ENCODE measurements at places on chromosomes 3 and 15.

GRCh38 chr15:77028451-77029165 is 33.7 kb downstream of the PSTPIP1 start:
- no peak for DNase-seq

GRCh38 chr15:89371228-89372044 is 36.8 kb upstream of the POLG start:
- DNase-seq = no peak

- DNase-seq = peak; percentile 77
Measured at GRCh38 chr3:71130471-71131374, 452.8 kb downstream of the FOXP1 start.

GRCh38 chr3:178195824-178196223 is 340.4 kb upstream of the KCNMB2 start:
- DNase-seq = no peak

- DNase-seq = no peak
Measured at GRCh38 chr3:39295184-39295775, 15.4 kb upstream of the CX3CR1 start.

- DNase-seq = no peak
Measured at GRCh38 chr3:114406286-114406685, 112.5 kb downstream of the TIGIT start.

GRCh38 chr3:150682279-150682678 is 21.4 kb downstream of the ERICH6 start:
- no peak for DNase-seq

DNA sequence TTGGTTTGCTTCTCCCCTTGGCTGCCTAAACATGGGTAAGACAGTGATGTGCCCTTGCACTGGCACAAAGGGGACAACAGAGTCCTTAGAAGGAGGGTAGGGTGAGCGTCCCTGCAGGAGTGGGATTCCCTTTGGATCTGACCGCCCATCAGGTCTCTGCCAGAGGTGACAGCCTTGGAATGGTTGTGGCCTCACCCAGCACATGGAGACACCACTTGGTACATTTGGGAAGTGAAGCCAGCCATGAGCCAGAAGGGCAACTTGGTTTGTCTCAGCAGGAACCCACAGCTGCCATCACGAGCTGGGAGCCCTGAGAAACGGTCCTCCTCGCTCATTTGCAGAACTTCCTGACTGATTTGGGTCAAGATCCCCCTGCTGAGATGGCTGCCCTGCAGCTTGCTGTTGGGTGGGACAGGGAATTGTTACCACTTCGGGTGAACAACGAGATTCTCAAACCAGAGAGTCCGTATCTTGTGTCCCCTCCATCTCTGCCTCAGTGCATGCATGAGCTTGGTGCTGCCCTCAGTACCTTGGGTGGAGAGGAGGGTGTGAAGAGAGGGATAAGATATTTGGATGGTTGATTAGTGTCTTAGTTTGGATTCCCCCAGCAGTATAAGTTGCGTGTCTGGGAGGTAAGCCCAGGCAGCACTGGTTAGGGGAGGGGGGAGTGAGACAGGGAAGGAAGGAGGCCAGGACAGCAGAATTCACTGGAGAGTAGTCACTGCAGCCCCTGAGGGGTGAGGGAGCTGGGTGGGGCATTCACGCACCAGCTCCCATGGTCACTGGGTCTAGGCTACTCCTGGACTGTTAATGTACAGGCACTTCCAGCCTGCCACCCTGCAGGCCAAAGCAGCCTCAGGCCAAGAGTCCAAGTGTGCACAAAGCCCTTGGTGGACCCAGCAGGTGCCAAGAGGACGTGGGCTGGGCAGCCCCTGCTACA is 168.8 kb upstream of the TOPAZ1 start:
- DNase-seq = no peak

DNA sequence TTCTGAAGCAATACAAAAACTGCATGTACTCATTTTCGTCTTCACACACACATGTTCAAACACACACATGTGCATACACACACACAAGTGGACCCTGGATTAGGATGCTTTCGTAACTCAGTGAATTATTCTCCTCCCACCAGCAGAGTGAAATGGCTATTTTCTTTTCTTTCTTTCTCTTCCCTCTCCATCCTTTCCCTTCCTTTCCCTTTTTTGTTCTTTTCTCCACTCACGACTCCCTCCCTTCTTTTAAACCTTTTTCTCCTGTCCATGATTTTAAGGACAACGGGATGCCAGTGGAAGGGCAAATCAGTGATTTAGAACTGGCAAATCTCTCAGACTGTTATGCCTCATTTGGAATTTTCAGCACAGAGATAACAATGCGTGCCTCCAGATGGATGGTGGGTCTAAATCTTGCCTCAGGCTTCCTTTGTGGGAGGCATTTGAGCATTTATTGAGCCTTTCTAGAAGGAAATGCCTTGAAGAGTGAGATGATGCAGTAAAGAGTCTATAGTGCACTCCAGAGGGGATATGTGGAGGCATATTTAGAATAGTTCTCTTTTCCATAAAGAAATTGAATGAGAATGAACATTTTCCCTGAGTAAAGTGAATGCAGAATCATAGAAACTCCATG is 130.4 kb upstream of the SLC7A14 start:
- no peak for DNase-seq

DNA sequence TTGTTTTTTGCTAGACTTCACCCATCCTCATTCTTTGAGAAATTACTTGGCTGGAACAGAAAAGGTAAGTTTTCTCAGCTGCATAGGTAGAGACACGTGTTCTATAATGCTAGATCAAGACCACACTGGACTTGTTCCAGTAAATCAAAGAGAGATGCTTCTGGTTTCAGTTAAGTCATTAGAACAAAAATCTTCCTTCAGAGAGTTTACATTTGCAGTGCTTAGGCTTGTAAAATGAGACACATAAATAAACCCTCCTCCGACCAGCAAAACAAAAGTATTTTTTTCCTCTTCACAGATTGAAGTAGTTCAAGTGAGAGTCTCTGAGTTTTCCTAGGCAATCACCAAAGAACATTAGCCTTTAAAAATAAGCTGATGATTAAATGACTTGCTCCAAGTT is 87.3 kb upstream of the PROK2 start:
- no peak for DNase-seq

- DNase-seq = no peak
Measured at GRCh38 chr15:70008697-70009290, 88.9 kb downstream of the TLE3 start.

GRCh38 chr15:40247406-40247971 is 8.6 kb downstream of the PAK6 start:
- no peak for DNase-seq

- no peak for DNase-seq
Measured at GRCh38 chr3:14278799-14279625, 100.4 kb downstream of the LSM3 start.

DNA sequence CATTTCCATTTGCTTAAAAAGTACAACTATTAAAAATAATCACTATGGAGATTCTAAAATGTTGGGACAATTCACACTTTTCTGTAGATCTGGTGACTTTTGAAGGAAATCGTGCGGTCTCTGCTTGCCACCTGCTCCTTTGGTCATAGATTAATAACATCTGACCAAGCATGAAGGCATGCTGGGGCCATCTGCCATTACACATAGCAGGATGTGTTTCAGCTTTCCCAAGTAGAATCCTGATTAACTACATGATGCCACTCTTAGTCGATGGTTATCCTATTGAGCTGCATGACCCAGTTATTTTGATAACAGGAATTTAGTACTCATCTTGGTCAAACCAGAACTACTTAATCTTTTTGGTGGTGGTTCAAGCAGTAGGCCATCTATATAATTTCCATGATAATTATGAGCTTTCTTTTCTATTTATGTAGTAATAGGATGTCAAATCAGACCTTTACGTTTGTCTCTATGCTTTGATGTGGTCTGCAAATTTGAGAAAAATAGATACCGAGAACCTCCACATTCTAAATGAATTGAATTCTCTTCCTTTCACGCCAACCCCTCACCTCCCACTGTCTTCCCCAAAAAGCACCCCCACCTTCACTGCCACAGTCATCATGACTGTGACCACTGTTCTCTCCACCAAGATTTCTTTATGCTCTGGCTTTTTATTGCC is 158.1 kb downstream of the DIPK2A start:
- no peak for DNase-seq

DNA sequence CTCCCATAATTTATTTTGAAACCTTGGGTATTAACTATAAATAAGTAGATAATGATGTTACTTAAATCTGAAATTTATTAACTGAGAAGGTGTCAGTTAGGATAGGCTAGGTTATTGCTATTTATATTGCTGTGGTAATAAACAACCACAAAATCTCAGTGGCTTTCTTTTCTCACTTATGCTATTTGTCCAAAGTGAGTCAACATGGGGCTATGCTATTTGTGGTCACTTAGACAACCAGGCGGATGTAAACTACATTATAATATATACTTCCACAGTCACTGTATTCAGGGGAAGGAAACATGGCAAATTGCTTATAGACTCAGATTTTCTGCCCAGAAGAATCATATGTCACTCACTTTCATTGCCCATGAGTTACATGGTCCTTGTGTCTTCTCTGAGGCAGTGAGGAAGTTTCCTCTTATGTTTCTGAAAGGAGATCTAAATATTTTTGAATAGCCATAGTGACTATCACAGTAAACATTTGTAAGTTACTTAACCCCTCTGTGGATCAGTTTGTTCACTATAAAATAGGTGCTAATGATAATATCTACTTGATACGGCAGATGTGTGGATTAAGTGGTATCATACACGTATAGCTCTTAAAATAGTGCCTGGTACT is 19.8 kb downstream of the HMG20A start:
- DNase-seq = no peak

DNA sequence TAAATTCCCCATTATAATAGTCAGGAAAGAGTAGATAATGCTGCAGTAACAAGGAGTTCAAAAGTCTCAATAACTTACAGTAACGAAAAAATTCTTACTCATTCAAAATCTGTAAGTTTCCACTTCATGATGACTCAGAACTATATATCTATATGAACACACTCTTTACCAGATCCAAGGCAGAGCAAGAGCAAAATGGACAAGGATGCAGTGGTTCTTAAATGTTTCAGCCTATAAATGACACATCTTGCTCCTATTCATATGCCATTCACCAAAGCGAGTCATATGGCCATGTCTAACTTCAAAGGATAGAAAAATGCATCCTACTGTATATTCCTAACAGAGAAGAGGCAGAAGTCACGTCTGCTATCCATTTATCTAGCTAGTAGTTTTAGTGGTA is 787.7 kb downstream of the NAALADL2 start:
- DNase-seq = no peak

GRCh38 chr15:67416891-67417290 is 104.0 kb upstream of the C15orf61 start:
- no peak for DNase-seq

DNA sequence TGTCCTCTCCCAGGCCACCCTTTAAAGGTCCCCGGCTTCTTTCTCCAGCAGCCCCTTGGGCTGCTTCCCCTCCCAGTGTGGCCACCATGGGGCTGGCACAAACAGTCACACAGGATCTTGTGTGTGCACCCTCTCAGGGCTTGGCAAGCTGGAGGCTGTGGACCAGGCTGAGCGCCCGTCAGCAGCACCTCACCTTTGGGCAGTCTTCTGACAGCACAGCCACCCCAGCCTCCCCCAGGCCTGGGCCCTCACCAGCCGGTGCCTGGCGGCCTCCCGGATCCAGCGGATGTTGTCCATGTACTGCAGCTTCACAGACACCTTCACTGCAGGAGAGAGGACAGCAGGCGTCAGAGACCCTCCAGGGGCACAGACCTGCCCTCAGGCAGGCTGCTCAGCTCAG is 20.1 kb upstream of the ZXDC start:
- no peak for DNase-seq

- DNase-seq = no peak
Measured at GRCh38 chr3:47791193-47791855, 9.6 kb upstream of the SMARCC1 start.

GRCh38 chr15:51267051-51267702 is 71.2 kb downstream of the CYP19A1 start:
- DNase-seq = no peak

DNA sequence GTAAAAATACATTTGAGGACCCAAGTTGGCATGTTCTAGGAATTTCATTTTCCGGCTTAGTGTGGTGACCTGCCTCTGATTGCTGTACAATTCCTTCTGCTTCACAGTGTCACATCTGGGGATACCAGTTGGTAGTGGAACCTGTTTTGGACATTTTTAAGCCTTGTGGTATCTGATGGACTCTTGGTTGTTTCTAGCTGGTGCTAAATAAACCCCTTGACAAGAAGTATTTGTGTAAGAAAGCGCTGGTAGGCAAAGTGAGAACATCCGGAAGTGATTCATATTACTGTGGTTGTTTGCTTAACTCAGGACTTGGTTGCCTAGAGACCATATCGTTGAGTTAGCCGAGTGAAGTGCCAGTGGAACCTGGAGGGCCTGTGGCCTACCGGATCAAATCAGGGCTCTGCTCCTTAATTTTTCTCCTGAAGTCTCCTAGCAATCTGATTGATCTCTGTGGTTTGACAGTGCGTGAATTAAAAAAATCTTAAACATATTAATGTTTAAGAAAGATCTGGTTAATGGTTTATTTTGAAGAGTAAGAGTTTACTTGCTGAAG is 12.8 kb downstream of the IQGAP1 start:
- DNase-seq = peak; percentile 91

DNA sequence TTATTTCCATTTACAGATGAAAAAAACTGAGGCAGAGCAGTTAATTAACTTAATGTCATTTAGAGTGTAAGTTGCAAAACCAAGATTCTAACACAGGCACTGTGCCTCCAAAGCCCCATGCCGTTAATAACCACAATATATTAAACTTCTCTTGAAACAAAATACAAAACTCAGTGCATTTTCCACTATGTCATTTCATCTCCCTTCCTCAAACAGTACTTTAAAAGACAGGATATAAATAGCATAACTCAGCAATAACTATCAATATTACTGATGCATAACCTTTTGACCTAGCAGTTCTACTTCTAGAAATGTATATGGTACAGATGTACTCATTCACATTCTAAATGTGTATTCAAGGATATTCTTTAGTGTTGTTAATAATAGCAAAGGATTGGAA is 5.1 kb upstream of the TASOR start:
- no peak for DNase-seq

DNA sequence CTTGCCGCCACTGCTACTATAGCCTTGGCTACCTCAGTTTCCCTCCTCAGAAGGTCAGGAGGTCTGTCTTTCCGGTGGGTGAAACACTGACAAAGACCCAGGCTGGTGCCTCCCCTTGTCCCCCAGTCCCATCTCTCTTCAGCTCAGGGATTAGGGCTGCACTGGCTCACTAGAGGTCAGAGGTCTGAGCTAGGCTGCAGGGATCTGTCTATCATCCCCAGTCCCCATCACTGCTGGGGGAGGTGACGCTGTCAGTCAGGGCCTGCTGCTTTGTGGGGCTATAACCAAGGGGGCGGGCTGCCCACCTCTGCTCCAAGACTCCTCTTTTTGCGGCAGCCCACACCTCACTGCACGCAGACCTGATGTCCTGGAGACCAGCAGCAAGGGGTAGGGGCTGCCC is 13.7 kb downstream of the SEMA3F start:
- DNase-seq = no peak

Measured in CD4-positive, alpha-beta T cell treated with Interferon alpha-2 for 1 hour (primary cell).